Mesendoderm (in vitro differentiated cells): ENCODE measurements at places on chromosomes 7 and 10.

DNA sequence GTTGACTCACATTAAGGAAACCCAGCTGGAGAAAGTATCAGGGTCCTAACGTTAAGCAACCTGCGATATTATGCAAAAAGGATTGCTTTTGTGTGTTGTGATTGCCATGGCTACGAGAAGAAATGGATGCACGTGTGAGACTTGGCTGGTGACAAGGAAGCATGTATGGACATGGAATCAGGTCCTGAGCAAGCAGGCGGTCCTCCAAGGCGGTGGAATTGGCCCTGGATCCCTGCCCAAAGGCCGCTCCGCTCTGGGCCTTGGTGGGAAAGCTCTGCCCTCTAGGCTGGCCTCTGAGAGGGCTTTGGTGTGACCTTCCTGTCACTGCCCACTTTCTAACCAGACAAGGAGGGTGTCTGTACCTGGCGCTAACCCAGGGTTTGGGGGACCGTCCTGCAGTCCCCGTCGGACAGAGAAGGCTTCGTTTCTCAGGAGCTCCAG, 192.1 kb downstream of the EBF3 start:
- no peaks in the 10 kb centered on the region for H3K4me1 ChIP-seq
- no peak overlapping the region for H3K4me3 ChIP-seq
- no peaks in the 10 kb centered on the region for H3K27me3 ChIP-seq
- DNase-seq = no peak

DNA sequence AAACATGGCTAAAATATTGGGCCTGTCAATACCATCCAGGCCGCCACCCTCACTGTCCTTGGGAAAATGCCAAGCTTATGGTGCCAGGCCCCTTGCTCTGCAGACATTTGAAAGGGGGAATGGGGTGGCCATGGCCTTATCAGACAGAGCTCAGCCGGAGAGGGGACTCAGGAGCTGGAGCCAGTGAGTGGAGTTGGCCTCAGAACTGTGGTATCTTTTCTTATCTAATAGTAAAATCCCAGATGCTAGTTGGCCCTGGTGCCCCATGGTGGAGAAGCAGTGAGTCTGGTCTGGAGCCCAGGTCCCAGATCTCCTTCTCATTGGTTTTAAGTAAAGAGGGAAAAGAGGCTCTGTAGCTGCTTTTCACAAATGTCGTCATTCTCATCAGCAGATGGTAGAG, 49.6 kb upstream of the SORCS3 start:
- no peak for DNase-seq
- no peak overlapping the region for H3K27ac ChIP-seq
- no peaks in the 10 kb centered on the region for H3K27me3 ChIP-seq
- no peaks in the 10 kb centered on the region for H3K36me3 ChIP-seq
- H3K4me1 ChIP-seq = no peaks in the 10 kb centered on the region
- no peak overlapping the region for H3K4me3 ChIP-seq

DNA sequence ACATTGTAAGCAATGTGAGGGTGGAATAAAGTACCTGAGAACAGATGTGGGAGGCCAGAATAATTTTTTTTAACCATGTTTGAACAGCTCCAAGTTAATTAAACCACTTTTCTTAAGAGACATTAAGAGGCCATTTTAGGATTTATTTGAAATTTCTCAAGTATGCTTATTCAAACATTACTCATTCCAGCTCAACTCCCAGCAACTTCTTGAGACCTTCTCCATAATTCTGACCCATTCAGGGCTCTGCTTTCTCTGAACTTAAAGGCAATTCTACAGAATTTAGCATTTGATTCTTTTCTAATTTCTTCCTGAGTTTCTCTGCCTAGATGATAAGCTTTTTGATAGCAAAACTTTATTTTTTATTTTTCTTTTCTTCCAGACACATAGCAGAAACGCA, 314.5 kb downstream of the CAMK1D start:
- no peak overlapping the region for H3K27ac ChIP-seq
- no peak overlapping the region for H3K4me3 ChIP-seq
- no peaks in the 10 kb centered on the region for H3K27me3 ChIP-seq
- H3K4me1 ChIP-seq = no peaks in the 10 kb centered on the region
- no peak for DNase-seq

- no peak overlapping the region for H3K4me3 ChIP-seq
- no peaks in the 10 kb centered on the region for H3K27me3 ChIP-seq
- no peaks in the 10 kb centered on the region for H3K4me1 ChIP-seq
- H3K27ac ChIP-seq = no peak overlapping the region
- H3K36me3 ChIP-seq = no peaks in the 10 kb centered on the region
Measured at GRCh38 chr10:22379059-22379458, 33.8 kb downstream of the SPAG6 start.

DNA sequence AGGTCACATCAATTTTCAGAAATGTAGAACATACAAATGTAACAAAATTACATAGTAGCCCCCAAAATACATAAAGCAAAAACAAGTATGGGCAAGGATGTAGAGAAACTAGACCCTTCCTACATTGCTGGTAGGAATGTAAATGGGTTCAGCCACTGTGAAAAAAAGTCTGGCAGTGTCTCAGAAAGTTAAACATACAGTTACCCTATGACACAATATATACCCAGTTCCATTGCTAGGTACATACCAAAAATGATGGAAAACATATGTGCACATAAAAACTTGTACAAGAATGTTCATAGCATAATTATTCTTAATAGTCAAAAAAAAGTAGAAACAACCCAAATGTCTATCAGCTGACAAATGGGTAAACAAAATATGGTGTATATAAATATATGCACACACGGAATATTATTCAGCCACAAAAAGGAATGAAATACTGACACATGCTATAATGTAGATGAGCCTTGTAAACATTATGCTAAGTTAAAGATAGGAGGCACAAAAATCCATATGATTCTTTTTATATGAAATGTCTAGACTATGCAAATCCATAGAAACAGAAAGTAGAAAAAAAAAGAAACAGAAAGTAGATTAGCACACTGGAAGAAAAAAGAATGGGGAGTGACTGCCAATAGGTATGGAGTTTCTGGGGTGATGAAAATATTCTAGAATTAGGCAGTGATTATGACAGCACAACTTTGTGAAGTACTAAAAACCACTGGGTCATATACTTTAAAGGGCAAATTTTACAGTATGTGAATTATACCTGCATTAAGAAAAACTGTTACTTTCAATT, 13.5 kb downstream of the HERPUD2 start:
- H3K4me1 ChIP-seq = no peaks in the 10 kb centered on the region
- no peak overlapping the region for H3K27ac ChIP-seq
- no peak for DNase-seq
- no peaks in the 10 kb centered on the region for H3K36me3 ChIP-seq
- H3K27me3 ChIP-seq = no peaks in the 10 kb centered on the region

DNA sequence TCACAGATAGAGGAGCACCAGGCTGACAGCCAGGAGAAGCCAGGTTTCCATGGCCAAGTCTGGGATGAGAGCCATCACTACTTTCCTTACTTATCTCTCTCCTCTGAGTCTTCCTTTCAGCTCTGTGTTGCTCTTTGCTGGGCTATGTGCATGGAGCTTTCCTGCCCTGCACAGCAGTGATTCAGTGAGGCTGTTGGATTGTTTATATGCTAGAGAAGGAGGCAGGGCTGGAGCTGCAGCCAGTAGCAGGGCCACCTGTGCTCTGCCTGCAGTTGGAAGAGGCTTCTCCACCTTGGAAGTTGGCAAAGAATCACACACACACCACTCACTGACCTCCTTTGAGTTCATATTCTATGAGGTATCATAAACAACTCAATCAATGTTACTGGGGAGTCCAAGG, at the start of gene CYP3A4:
TSS of gene CYP3A4 (minus strand) at position 178 of the 400 bp plus-strand sequence. CDS start at position 75, 103 bp downstream.
- no peak within 1 kb of the TSS for H3K27ac ChIP-seq
- no peak within 1 kb of the TSS for H3K4me3 ChIP-seq
- no peak for DNase-seq

- peak; percentile 87 for DNase-seq
- no peak overlapping the region for H3K4me3 ChIP-seq
- H3K4me1 ChIP-seq = peaks cover 3% of the 10 kb centered on the region
- no peaks in the 10 kb centered on the region for H3K27me3 ChIP-seq
Measured at GRCh38 chr10:50614444-50615137, 9.2 kb downstream of the SGMS1 start.

GRCh38 chr7:674454-675410, 51.8 kb upstream of the DNAAF5 start:
- H3K4me3 ChIP-seq = no peak overlapping the region
- no peaks in the 10 kb centered on the region for H3K4me1 ChIP-seq
- DNase-seq = no peak
- H3K27me3 ChIP-seq = no peaks in the 10 kb centered on the region
- no peak overlapping the region for H3K27ac ChIP-seq

- no peak overlapping the region for H3K27ac ChIP-seq
- no peaks in the 10 kb centered on the region for H3K27me3 ChIP-seq
- H3K36me3 ChIP-seq = no peaks in the 10 kb centered on the region
Measured at GRCh38 chr10:19606968-19607367, 209.3 kb upstream of the PLXDC2 start.

GRCh38 chr10:128624656-128625530, 498.7 kb upstream of the MKI67 start:
- H3K27ac ChIP-seq = no peak overlapping the region
- peak; percentile 70 for DNase-seq
- H3K27me3 ChIP-seq = no peaks in the 10 kb centered on the region
- no peaks in the 10 kb centered on the region for H3K4me1 ChIP-seq
- no peaks in the 10 kb centered on the region for H3K36me3 ChIP-seq
- no peak overlapping the region for H3K4me3 ChIP-seq

DNA sequence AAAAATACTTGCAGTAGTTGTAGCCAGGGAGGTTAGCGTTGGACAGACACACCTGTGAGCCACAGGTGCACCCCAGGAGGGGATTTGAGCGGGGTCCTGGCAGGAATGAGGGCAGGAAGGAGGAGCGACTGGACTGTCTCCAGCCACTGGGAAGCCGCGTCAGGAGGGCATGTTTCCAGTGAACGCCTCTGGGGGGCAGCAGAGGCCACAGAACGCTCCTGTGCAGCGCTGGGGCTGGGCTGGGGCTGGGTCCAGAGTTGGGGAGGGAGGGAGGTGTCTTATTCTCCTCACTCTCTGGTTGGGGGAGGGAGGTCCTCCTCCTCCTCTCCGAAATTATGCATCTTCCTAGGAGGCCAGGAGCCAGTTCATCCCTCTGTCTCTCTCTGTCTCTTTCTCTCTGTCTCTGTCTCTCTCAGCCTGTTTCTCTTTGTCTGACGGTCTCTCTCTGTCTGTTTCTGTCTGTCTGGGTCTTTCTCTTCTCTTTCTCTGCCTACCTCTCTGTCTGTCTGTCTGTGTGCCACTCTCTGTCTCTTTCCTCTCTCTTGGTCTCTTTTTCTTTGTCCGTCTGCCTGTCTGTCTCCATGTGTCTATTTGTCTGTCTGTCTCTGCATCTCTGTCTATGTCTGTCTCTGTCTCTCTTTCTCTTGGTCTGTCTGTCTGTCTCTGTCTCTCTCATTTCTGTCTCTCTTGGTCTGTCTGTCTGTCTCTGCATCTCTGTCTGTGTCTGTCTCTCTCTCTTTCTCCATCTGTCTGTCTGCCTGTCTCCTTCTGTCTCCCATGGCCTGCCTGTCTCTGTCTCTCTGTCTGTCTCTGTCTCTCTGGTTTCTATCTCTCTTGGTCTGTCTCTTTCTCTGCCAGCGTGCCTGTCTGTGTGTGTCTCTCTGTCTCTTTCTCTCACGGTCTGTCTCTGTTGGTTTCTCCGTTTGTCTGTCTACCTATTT, 9.9 kb upstream of the PSMG3 start:
- H3K27me3 ChIP-seq = no peaks in the 10 kb centered on the region
- no peaks in the 10 kb centered on the region for H3K36me3 ChIP-seq
- peak; percentile 87 for DNase-seq
- no peak overlapping the region for H3K4me3 ChIP-seq
- no peak overlapping the region for H3K27ac ChIP-seq

DNA sequence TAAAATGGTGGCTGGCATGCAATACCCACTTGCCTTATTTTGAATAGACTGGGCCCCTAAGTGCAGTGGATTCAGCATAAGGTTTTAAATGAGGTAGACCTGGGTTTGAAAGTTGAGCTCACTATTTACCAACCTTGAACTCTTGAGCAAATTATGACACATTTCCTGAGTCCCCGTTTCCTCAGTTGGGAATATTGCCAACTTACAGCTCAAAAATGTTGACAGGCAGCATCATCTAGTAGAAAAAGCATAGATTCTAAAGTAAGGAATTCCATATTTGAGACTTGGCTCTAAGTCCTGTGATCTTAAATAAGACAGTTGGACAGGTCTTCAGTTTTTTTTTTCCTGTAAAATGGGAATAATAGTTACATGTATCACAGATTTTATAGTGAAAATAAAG, 305.5 kb downstream of the ACTR3B start:
- H3K4me1 ChIP-seq = no peaks in the 10 kb centered on the region
- no peaks in the 10 kb centered on the region for H3K27me3 ChIP-seq
- H3K4me3 ChIP-seq = no peak overlapping the region
- no peaks in the 10 kb centered on the region for H3K36me3 ChIP-seq
- no peak overlapping the region for H3K27ac ChIP-seq
- no peak for DNase-seq

DNA sequence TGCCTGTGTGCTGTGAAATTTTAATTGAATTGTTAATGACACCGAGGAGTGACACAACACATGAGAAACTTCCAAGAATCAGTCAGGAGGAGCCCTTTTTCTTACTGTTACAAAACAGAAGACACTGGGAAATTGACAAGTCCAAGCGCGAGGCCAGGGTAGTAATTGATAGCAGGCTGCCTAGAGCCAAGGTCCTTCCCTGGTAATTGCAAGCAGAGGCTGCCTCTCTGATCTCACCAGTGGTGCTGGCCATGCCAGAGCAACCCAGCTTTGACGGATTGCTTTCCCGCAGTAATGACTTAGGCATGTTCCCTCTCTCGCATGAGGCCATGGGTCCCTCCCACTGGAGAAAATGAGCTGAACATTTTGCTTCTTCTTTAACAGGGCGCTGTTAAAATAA, 111.5 kb downstream of the LRMDA start:
- no peaks in the 10 kb centered on the region for H3K36me3 ChIP-seq
- DNase-seq = peak; percentile 21
- no peak overlapping the region for H3K27ac ChIP-seq
- no peak overlapping the region for H3K4me3 ChIP-seq

- H3K4me1 ChIP-seq = no peaks in the 10 kb centered on the region
- no peaks in the 10 kb centered on the region for H3K36me3 ChIP-seq
- DNase-seq = no peak
- no peak overlapping the region for H3K4me3 ChIP-seq
Measured at GRCh38 chr7:31099451-31100444, 47.6 kb downstream of the ADCYAP1R1 start.

DNA sequence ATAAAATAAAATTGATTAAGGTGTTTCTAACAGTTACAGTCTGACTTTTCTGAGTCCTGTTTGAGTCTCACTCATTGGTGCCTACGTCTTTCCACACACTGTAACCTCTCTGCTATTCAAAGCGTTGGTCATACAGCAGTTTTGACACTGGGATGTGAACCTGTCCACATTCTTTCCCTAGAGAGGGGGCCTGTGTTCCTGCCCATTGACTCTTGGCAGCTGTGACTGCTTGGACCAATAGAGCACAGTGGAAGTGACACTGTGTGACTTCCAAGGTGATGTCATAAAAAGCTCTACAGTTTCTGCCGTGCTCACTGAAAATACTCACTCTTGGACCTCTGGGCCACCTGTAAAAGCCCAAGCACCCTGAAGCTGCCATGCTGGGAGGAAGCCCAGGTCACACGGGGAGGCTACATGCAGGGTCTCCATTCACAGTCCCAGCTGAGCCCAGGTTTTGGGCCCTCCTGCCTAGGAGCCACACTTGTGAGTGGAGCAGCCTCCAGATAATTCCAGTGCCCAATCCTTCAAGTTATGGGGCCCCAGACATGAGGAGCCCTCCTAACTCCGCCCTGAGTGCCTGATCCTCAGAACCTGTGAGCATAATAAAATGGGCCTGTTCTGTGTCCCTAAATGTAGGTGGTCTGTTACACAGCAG, 704 bp upstream of the ANTXRL start:
- H3K36me3 ChIP-seq = no peaks in the 10 kb centered on the region
- H3K4me3 ChIP-seq = no peak overlapping the region
- H3K27ac ChIP-seq = no peak overlapping the region
- peaks cover 6% of the 10 kb centered on the region for H3K4me1 ChIP-seq
- DNase-seq = peak; percentile 44
- no peaks in the 10 kb centered on the region for H3K27me3 ChIP-seq
